ENCODE measurements at places on chromosomes 7 and 10.

DNA sequence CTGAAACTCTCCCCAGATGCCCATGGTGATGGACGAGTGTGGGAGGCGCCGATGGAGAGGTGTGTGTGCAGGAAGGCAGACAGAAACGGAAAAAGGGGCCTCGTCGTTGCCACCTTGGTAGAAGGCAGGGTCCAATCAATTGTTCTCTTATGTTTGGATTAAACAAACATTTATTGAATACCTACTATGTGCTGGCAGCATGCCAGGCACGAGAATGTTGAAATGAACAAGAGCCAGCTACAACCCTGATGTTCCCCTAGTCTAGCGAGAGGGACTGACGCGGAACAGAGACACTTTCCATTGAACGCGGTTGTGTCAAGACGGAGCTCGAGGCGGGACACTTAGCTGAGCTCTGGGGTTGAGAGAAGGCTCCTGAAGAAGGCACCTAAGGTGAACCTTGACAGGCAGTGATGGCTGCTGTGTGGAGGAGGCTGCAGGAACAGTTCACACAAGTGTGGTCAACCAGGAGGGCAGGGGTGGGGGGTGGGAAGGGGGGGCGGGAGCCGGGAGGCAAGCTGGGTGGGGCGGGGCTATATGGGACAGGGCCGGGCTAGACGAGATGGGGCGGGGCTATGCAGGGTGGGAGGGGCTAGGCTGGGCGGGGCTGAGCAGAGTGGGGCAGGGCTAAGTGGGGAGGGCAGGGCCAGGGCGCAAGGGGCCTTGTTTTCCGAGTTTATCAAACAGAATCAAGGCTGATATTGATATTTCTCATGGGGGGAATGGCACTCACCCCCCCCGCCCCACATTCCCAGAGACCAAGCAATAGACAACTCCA lies 181.0 kb downstream of the GATA3 start:
- DNase-seq = peak; percentile 1

DNA sequence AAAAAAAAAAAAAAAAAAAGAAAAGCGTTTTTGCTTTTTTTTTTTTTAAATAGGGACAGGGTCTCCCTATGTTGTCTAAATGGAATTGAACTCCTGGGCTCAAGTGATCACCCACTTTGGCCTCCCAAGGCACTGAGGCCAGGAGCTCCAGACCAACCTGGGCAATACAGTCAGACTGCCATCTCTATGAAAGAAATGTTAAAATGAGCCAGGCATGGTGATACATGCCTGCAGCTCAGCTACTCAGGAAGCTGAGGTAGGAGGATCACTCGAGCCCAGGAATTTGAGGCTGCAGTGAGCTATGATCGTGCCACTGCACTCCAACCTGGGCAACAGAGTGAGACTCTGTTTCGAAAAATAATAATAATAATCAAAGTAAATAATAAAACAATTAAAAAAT lies 16.5 kb upstream of the LMTK2 start:
- no peak for DNase-seq

DNA sequence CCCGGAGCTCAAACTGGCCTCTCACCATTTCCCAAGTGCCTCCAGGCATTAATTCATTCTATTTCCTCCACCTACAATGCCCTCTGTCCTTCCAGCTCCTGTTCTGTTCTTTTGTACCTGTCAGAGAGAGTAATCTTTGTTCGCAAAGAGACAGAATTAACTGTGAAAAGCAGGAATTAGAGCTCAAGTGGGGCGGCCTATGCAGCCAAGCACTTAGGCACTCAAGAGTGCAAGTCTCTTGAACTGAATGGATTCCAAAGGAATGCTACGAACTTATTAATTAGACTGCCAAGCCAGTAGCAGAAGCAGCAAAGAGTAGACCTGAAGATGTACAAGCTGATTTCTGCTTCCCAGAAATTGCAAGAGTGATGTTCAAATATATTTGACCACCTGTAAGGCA lies 338.3 kb upstream of the AUTS2 start:
- no peak for DNase-seq

DNA sequence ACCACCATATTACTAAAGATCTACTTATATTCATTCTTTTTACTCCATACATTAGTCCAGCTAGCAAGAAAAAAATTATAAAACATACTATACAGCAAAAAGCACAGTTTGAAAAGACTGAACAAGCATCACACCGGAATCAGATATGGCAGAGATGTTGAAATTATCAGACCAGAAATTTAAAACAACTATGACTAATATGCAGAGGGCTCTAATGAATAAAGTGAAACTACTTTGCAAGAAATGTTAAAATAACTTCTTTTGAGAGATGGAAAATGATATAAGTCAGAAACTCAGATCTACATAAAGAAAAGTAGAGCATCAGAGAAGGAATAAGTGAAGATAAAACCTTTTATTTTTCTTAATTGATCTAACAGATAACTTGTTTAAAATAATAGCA lies 50.9 kb downstream of the SGCE start:
- no peak for DNase-seq

- no peak for DNase-seq
These were observed 55.2 kb upstream of the FAM133B start for GRCh38 chr7:92645114-92646061.

DNA sequence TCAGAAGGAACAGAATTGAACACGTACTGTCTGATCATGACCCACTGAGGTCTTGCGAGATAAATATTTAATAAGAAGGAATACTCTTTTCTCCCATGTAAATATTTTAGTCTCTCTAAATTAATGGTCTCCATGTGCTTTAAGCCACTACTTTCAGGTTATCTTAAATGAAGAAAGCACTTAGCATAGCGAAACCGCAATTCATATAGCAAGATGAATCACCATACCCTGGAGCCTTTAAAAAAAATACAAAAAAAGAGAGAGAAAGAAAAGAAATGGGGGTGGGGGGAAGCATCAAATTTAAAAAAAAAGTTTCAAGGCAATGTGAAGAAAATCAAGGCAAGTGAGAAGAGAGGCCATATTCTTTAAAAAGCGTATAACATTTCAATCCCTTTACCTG lies 82.5 kb downstream of the CTTNBP2 start:
- DNase-seq = no peak

- no peak for DNase-seq
These were observed at the start of gene ASZ1 for GRCh38 chr7:117427258-117427701. Gene ASZ1 (minus strand): TSS chr7:117427493. CDS start chr7:117427460, 33 bp downstream.

GRCh38 chr7:36994456-36995112 lies 270.3 kb upstream of the AOAH start:
- DNase-seq = no peak

Data from NCI-H446 (cell line).